Ascending aorta (tissue), 2 donors: ENCODE measurements at places on chromosomes 5 and 9. TPM values are rescaled to one million over a fixed set of nuclear protein-coding genes. Genes with fewer than 3 reads are reported as not detected.

The CCDC171 gene
- total RNA-seq, result 1.7 TPM

- DNase-seq, result no peak
Measured at GRCh38 chr9:126695186-126695585, 81.5 kb downstream of the LMX1B start.

- no peak for DNase-seq
Measured at GRCh38 chr9:124258607-124259157, 933 bp downstream of the NEK6 start.

GRCh38 chr9:75185585-75186170 lies 97.4 kb downstream of the OSTF1 start:
- DNase-seq, result no peak

The BNC2 gene
- 25.5 TPM for total RNA-seq

The TICAM2 gene
- total RNA-seq, result 0.53 TPM

- DNase-seq, result no peak
Measured at GRCh38 chr5:6831678-6832671, 118.7 kb downstream of the TENT4A start.

The RASEF gene
- total RNA-seq, result not detected

DNA sequence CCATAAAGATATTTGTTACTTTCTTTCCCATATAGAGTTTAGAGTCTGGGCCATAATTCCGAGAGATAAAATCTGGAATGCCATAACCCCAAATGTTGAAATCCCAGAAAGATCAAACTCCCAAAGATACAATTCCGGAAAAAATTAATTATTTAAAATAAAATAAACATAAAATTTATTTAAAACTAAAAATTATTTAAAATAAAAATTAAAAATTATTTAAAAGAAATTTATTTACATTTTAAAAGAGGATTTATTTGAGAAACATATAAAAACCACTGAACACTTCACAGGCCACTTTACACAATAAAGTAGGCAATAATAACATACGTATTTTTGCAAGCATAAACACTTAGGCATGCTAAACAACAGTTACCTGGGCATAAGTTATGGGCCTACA lies 57.9 kb downstream of the SHC3 start:
- DNase-seq, result no peak

The SEC16A gene
- total RNA-seq, result 66.1 TPM

- no peak for DNase-seq
Measured at GRCh38 chr5:32096891-32097595, 77.1 kb downstream of the GOLPH3 start.

DNA sequence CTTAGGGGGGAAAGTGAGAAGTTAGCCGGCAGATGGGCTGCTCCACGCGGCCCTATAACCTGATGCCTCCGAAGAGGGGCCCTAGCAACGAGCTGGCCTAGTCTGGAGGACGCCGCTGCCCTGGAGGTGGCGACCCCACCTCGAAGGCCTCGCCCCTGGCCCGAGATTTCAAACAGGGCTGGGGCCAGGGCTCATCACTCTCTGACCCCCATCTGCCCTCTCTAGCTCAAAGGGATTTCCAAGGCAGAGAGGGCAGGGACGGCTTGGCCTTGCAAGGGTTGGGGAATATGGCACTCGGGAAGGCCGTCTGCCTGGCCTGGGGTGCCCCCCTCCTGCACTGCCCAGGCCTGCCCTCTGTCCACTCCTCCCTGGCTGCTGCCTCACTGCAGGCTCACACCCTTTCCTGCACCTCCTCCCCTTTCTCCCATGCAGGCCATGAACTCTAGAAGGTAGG lies 25.5 kb upstream of the TIFAB start:
- no peak for DNase-seq

- DNase-seq, result no peak
Measured at GRCh38 chr5:107876261-107876660, 205.5 kb upstream of the EFNA5 start.

The COL15A1 gene
- 58.6 TPM for total RNA-seq

GRCh38 chr5:138287246-138287645 lies 12.8 kb upstream of the GFRA3 start:
- no peak for DNase-seq

The NCS1 gene
- 34.7 TPM for total RNA-seq

GRCh38 chr5:145244788-145245187 lies 590.4 kb downstream of the PRELID2 start:
- DNase-seq, result no peak

GRCh38 chr9:121750715-121751623 lies 99.5 kb downstream of the DAB2IP start:
- no peak for DNase-seq

The TXNDC8 gene
- total RNA-seq, result not detected

DNA sequence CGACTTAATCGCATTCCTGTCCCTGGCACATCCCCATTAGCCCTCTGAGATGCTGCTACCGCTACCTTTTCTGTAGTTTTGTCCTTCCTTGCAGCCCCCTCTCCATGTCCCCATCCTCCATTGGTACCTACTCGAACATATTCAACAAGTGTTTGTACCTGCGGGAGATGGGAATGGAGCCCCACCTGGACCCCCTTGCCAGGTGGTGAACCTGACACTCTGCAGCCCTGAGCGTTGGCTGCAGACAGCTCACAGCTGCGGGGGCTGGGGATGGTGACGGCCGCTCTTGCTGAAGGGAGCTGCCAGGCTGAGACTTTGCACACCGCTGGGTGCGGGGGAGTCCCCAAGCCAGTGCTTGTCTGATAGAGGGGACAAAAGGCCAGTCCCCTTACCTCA lies 96.3 kb upstream of the DAP start:
- no peak for DNase-seq

DNA sequence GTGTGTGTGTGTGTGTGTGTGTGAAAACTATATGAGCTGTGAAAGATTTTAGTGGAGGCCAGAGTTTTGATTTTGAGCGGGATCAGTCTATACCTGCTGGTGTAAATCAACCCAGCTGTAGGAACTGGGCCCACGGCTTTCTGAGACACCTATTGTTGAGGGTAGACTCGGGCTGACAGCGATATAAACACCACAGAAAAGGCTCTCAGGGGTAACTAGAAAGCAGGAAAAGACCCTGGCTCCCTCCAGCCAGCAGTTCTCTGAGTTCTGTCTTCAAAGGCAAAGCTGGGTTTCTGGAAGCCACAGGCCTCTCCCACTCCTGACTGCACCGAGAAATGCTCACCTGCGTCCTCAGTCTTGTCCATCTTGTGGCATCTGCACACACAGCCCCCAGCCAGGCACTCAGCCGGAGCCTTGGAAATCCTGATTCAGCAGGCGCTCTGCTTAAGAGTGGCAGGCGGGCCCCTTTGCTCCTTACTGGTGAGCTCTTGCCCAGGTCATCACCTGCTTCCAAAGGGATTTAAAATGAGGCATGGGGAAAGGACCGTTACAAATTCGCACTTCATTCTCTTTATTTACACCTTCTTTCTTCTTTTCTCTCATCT lies 223.3 kb downstream of the NDUFS4 start:
- DNase-seq, result no peak

GRCh38 chr5:134086943-134087305 lies 27.6 kb upstream of the TCF7 start:
- no peak for DNase-seq

The DIPK1B gene
- 86.2 TPM for total RNA-seq

GRCh38 chr9:128420651-128421481 lies at the start of gene CERCAM:
TSS of gene CERCAM (plus strand) at chr9:128420857. CDS start at chr9:128420878, 21 bp downstream.
- DNase-seq, result peak; percentile 76

The ARRDC3 gene
- 30.1 TPM for total RNA-seq

GRCh38 chr9:136947028-136947891 lies 2.2 kb downstream of the C8G start:
- no peak for DNase-seq

GRCh38 chr5:106698169-106698568 lies 972.6 kb downstream of the EFNA5 start:
- no peak for DNase-seq

- no peak for DNase-seq
Measured at GRCh38 chr9:88536951-88537760, 2.2 kb downstream of the NXNL2 start.

DNA sequence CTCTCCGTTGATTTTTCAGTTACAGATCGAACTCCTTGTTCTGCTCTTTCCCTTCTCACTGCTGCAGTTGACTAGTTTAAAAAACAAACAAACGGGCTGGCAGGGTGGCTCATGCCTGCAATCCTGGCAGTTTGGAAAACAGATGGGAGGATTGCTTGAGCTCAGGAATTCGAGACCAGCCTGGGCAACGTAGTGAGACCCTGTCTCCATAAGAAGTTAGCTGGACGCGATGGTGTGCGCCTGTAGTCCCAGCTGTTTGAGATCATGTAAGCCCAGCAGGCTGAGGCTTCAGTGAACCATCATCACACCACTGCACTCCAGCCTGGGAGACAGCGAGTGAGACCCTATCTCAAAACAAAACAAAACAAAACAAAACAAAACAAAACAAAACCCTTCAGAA lies 51.4 kb upstream of the NCS1 start:
- no peak for DNase-seq

DNA sequence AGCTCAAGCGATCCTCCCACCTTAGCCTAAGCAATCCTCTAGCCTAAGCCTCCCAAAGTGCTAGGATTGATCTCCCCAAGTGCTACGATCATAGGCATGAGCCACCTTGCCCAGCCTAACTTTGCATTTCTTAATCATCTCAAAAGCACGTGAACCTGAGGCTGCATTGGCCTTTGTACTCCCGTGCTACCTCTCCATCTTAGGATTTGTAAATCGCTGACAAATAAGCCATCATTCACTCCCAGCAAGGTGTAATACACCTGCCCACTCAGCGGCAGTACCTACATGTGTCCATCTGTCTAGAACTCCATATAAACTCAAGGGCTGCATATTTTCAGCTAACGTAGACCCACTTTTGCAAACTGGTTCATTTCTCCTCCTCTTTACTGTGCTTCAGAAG lies 2.8 kb downstream of the ANKH start:
- DNase-seq, result no peak

- DNase-seq, result no peak
Measured at GRCh38 chr9:20658677-20659473, 25.2 kb upstream of the FOCAD start.

DNA sequence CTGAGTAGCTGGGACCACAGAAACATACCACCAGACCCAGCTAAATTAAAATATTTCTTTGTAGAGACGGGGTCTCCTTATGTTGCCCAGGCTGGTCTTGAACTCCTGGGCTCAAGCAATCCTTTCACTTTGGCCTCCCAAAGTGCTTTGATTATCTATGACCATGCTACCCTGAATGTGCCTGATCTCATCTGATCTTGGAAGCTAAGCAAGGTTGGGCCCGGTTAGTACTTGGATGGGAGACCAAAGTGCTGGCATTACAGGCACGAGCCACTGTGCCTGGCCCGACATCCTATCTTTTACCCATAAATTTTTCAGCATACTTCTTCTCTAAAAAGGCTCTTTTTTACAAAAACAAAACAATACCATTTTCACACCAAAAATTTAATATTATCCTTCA lies 137.0 kb upstream of the LRRTM2 start:
- no peak for DNase-seq

DNA sequence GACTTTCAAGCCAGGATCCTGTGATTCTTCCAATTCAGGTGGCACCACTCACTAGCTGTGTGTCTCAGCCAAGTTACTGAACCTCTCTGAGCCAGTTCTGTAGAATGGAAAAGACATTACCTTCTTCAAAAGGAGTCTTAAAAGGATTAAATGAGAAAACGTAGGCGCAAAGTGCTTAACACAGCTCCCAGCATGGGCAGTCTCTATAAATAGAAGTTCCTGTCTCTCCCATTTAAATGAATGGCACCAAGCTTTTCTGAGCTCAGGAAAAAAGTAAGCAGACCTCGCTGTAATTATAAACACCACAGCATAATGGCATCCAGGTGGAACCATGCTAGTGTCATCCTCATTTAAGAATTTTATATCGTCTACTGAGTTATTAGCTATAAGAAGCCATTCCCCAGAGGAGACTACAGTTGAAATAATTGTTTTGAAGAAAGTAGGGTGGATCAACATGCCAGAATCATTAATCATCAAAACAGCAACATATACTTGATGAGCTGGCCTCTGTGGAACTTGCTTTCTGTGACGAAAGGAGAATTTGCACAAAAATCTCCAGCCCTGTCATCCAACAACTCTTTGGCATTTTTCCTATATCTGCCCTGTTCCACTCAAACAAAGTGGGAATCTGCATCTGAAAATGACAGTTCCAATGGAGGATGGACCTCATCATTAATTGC lies 188.9 kb downstream of the SPOCK1 start:
- peak; percentile 65 for DNase-seq

The SOWAHA gene
- total RNA-seq, result not detected

GRCh38 chr5:115770466-115770865 lies 46.0 kb downstream of the CDO1 start:
- DNase-seq, result no peak

The FRRS1L gene
- 0.11 TPM for total RNA-seq

DNA sequence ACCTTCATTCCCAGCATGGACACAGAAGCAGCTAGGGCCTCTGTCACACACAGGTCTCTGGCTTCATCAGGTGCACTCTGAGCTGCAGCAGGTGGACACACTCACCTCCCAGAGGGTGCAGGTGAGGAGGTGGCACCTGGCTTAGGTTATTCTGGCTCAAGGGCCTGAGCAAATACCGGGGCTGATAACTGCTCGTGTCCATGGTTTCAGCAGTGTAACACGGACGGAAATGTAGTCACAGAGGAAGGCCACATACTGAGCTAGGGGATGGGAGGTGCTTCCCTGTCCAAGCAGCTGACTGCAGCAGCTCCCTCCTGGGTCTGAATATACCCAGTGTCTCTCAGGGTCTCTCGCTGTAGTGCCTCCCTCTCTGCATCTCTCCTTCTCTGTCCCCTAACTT lies 5.7 kb downstream of the PHF2 start:
- no peak for DNase-seq

DNA sequence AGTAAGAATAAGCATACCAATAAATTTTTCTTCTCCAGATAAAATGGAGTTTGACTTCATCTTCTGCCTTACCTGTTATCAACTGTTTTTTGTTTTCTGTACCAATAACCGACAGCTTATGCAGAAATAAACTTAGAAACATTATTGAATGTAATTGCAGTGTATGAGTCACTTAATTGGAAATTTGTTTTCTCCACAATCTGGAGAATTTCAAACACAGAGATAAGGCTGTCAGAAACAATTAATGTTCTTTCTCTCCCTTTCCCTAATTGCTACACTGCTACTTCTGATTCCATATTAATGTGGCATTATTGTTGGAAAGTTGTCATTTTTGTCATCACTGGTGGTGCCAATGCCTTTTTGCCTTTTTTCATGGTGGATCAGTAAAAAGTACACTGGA lies 180.3 kb downstream of the SLCO4C1 start:
- no peak for DNase-seq

DNA sequence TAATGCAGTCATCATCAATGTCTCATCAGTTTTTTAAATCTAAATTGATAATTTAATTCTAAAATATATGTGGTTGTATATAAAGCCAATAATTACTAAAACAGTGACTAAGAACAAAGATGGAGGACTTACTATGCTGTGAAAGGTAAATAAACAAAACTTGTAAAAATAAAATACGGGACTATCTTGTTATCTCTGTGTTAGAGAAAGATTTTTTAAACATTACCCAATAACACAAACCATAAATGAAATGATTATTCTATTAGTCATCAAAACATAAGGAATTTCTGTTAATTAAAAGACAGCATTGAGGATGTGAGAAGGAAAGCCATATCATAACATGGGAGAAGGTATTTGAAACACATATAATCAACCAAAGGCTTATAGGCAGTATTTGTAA lies 226.2 kb upstream of the SMC2 start:
- DNase-seq, result no peak

The GPR21 gene
- 5.7 TPM for total RNA-seq

- DNase-seq, result no peak
Measured at GRCh38 chr5:103476811-103477210, 85.8 kb downstream of the NUDT12 start.

GRCh38 chr9:133505901-133506652 lies 18.7 kb downstream of the MYMK start:
- DNase-seq, result peak; percentile 81

- no peak for DNase-seq
Measured at GRCh38 chr5:13316176-13316575, 628.3 kb downstream of the DNAH5 start.
